ENCODE measurements at places on chromosomes 6 and 20.

DNA sequence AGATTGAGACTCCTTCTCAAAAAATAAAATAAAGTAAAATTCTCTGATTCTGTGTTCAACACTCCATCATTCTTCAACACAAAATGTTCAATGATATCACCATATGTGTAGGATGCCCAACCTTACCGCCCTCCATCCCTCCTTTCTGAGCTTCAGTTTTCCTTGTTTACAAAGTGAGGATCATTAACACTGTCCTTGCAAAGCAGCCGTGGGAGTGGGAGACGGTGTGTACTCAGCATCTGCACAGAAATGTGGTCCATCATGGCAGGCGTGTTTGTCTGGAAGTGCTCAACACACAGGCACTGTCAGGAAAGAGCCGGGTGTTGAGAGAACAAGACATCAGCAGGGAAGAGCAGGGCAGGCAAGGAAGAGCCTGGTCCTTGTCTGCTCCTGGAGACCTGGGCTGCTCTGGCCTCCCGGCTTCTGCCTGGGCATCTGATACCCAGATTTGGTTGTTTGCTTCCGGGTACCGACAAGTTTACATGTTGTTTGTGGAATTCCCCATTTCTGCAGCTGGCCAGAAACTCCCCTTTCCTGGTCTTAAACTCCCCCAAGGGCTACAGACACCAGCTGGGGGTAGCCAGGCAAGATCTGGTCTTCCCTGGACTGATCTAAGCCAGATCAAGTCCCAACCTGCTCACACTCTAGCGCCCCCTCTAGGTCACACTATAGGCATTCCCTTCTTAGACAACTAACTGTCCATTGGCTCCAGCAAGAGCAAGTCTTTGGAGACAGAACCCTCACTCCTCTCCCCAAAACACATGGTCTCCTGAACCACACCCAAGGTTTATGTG lies 26.7 kb upstream of the TTPAL start:
- DNase-seq = no peak

DNA sequence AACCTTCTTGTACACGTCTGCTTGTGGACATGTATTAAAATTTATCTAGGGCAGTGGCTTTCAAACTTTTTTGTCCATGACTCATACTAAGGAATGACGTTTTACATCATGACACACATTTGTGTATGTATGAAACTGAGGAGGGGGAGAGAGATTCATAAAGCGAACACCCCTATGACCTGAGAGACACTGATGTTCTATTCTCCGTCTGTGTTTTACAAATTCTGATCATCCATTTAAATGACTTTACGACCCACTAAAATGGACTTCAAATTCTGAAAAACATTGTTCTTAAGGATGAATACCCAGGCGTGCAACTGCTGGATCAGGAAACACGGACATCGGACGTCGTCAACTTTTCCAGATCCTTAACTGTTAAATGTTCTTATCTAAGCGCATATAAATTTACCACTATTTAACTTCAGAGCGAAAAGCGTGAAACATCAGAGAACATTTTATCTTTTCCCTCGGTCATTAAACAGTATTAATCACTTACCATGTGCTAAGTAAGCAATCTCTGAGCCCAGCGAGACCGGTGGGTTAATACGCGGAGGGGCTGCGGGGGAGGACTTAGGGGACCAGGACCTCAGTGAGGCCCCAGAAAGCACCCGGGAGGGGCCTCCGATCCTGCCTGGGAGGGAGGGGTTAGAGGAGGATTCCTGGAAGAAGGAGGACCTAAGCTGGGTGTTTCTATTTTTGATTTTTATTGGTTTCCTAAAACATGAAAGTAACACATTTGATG lies 1.2 kb downstream of the PLAGL1 start:
- no peak for DNase-seq

DNA sequence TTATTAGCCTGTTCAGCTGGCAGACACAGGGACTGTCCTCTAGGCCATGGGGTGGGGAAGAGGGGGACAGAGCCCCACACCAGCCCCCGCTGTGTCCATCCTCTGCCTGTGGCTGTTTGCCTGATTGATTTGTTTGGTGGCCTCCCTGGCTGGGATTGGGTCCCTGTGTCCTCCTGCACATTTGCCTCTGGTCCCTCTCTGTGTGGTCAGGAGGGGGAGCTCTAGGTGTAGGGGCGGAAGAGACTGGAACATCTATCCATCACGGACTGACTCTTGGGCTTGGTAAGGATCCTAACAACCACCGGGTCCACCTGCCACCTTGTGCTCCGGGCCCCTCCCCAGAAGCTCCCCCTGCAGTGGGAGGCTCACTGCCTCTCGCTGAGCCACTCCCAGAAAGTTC lies 38.4 kb upstream of the CCDC167 start:
- DNase-seq = no peak

GRCh38 chr6:126051791-126052190 lies 65.5 kb downstream of the TRMT11 start:
- DNase-seq = no peak

DNA sequence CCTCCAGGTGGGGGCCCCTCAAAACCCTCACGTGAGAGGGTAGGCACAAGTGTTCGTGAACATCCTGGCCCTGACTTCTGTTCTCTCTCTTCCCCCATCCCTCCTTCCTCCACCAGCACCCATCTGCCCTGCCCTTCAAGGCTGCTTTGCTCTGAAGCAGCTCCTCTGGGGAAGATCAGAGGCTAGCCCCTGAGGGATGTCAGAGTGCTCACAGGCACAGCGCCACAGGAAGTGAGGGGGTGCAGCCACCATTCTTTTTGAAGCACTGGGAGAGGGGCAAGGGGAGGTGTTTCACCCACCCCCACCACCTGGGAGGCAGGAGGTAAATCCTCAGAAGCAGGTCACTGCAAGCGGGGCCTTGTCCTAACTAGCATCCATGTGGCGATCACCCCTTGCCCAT lies 11.4 kb downstream of the MOCS1 start:
- DNase-seq = no peak

GRCh38 chr20:14336686-14337085 lies 726 bp downstream of the FLRT3 start:
- DNase-seq = no peak

GRCh38 chr20:46230801-46231282 lies 77.5 kb downstream of the CDH22 start:
- DNase-seq = no peak

DNA sequence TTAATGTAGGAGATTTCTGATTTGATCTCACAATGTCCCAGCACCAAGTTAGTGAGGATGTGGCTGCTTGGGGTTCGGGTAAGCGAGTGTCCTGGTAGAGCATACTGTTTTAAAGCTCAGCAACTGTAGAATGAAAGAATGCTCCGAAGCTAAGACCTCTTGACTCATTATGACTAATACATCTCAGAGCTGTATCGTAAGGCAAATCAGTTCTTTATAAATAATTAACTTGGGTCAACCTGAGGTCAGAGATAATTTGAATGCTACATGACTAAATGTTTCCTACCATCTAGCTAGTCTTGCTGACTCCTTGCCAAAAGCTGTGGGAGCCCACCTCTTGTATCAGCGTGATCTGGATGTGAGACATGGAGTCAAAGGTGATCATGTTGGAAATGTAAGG lies 128.8 kb upstream of the PDE7B start:
- DNase-seq = no peak

- peak; percentile 12 for DNase-seq
Observed at GRCh38 chr20:38658879-38659596, 57.4 kb downstream of the ARHGAP40 start.

GRCh38 chr6:36226438-36227047 lies 30.0 kb downstream of the BRPF3 start:
- no peak for DNase-seq

DNA sequence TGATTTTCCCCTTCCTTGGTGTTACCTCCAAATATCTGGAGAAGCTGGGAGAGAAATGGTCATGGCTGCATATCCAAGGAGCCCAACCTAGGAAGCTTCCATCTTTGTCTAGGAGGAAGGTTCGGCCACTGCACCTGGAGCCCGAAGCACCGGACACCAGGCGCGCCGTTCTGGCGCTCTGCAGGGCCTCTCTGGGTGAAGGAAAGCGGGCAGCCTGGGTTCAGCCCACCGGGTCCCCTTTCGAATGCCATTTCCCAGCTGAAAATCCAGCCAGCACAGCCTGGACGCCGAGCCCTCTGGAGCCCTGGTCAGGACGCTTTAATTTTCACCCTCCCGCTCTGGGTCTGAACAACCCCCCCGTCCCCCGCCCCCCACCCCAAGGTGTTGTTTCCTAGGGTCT lies 1.2 kb downstream of the LINC00237 start:
- no peak for DNase-seq

DNA sequence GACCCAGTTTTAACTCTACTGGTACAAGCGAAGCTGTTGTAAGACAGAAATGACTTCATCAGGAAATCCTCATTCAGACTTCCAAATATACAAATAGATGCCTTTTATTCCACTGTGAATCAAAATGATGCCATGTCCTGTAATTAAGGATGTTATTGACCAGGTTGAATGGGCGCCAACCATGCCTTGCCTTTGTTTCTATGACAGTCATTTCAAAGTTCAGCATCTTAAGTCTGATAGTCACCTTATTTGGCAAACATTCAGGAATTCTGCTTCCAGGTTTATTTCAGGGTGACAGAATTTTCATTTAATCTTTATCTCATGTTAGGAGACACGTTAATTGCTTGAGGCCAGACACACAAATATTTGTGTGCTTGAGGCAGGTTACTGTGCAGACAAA lies 592.8 kb upstream of the JAG1 start:
- DNase-seq = no peak

GRCh38 chr6:151408858-151409257 lies 17.5 kb upstream of the ZBTB2 start:
- DNase-seq = no peak

DNA sequence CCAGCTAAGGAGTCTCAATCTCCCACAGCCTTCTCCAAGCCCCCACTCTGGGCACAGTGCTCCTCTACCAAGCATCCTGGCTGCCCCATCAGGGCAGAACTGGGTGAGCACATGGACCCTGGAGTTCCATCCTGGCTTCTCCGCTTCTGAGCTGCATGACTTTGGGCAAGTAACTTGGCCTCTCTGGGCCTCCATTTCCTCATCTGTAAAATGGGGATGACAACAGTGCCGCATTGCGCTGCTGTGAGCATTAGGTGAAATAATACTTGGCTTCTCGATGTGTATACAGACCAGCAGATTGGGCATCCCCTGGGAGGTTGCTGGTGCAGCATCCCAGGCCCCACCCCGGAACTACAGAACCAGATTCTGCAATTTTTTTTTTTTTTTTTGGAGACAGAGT lies 8.3 kb upstream of the RIPOR3 start:
- DNase-seq = no peak

DNA sequence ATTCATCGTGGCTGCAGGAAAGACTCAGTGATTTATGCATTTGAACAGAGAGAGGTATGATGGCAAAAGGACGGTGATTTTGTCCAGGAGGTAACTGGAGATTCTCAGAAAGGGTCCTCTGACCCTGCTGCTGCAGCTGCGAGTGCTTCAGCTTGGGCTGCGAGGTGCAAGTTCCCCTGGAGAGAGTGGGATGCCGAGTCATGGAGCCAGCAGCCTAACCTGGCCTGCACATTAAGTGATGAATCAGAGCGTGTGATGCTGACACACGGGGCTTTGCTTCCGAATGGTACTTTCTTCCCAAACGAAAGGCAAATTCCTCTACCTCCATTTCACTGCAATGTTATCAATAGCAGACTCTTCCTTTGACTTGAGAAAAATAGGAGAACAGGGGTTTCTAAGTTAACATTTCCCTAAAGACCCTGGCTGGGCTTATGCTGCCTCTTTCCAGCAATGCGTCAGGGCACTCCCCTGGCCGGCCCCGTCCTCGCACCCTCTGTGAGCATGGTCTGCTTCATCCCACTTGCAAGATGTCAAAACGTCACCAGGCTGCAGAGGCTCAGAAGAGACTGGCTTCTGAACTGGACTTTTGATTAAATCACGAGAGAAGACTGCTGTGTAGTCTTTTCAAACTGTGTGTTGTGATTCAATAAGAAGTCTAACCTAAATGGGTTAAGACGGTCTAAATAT lies 628.0 kb upstream of the AGPAT4 start:
- DNase-seq = no peak
